T47D (cell line): ENCODE measurements at places on chromosomes 2 and 18.

- no peak for DNase-seq
Measured at GRCh38 chr2:73870084-73870483, 22.7 kb upstream of the ACTG2 start.

- DNase-seq, result no peak
Measured at GRCh38 chr18:55547705-55548056, 40.3 kb downstream of the TCF4 start.

DNA sequence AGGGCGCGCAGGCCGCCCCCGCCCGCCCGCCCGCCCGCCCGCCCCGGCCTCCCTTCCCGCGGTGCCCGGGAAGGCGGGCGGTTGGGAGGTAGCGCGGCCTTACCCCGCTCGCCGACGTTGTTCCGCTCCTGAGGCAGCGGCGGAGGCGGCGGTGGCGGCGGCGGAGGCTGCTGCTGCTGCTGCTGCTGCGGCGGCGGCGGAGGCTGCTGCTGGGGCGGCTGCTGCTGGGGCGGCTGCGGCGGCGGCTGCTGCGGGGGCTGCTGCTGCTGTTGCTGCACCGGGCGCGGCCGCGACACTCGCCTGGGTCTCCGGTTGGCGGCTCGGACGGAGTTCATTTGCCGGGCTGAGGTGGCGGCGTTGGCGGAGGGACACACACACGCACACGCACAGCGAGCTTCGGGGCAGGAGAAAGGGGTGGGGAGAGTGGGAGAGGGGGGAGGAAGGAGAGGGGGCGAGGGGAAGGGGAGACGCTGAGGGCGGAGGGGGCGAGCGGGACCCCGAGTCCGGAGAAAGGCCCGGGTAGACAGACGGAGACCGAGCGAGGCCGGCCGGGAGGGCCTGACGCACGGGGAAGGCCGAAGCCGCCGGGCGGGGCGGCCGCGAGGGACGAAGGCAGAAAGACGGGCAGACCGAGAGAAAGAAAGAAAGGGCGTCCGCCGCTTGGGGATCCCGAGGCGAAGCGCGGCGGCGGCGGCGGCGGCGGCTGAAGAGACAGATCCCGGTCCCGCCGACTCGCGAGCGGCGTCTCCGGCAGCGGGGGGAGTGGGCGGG, 727 bp downstream of the FBXO11 start:
- no peak for DNase-seq

DNA sequence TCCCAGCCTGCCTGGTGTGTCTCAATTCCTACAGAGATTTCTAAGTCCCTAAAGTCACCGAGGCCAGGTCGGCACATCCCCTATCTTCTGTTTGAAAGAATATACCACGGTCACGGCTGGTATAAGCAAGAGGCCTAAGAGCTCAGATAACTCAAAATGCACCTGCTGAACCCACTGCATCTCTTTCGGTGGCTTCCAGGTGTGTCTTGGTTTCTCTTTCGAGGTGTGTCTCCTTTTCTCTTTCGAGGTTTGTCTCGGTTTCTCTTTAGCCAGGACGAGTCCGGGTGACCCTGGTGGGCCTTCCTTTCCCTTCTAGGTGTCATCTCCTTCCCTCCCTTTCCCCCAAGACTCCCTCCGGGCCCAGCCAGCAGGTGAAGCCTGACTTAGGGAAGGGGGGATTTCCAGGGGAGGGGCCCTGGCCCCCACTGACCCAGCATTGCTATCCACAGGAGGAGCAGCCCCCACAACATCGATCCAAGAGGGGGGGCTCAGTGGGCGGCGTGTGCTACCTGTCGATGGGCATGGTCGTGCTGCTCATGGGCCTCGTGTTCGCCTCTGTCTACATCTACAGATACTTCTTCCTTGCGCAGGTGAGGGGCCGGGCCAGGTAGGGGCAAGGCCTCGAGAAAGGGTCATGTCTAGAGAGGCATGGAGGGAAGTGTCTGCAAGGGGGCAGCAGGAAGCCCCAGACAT, 8.4 kb downstream of the ITM2C start:
- no peak for DNase-seq

GRCh38 chr18:23986600-23987359, 27.8 kb upstream of the TTC39C start:
- DNase-seq, result no peak

DNA sequence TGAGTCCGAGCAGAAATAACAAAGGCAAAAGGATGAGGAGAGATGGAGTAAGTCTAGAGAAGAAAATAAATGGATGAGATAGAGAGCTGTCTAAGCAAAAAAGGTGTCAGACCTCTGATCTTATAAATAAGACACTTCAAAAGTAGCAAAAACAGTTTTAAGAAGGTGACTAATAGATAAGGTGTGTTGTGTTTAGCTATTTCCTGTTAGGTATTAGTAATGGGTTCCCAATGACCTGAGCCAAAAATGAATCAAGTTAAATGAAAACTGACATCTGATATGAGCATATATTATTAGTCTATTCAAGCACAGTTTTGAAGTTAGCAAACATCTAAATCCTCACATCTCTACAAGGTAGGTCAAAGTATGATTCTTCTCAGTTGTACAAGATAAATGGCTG, 10.6 kb downstream of the SUPT7L start:
- no peak for DNase-seq

- no peak for DNase-seq
Measured at GRCh38 chr2:216549926-216550690, 51.5 kb downstream of the RPL37A start.

DNA sequence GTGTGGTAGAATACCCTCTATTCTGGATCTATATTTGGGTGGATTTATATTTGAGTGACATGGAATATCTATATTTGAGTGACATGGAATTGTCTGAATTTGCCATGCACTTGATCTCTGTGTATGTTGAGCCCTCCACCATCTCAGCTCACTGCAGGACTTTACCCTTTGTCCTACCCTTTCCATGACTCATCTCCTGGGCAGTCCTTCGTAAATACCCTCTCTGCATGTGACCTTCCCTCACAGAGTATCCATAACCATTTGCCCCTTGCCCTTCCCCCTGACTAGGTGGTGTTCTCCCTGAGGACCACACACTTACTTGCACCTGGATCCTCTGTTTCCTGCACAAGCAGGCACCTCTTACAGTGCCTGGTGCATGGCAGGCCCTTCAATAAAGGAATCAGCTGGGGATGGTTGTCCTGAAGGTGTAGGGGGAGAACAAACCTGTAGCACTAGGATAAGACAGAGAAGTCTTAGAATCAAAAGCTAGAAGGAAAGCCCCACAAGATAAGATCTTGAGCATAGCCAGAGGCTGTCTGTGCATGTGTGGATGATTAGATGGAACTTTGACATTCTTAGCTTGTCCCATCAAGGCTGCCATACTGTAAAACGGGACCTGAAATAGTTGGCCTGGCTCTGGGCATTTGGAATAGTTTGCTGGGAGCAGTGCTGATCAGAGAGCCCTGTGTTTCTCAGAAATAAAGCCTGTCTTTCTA, 230.4 kb downstream of the FHOD3 start:
- DNase-seq, result no peak

- DNase-seq, result no peak
Measured at GRCh38 chr18:22613788-22614187, 196.1 kb upstream of the CTAGE1 start.

DNA sequence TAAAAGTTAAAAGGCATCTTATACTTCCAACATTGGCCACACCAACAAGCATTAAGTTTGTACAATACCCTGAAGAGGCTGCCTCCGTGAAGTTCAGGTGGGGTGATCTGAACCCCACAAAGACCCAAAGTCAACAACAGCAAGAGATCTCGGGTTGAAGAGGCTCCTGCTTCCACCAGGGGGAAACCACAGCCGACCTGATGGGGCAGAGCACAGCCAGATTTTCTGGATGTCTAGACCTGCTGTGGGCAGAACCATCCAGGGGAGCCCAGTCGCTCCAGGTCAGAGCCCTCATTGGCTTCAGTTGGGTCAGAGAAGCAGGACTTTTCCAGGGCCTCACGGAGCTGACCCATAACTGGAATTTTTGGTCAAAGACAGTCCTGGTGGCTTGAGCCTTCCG, 66.5 kb upstream of the ACKR3 start:
- peak; percentile 6 for DNase-seq

DNA sequence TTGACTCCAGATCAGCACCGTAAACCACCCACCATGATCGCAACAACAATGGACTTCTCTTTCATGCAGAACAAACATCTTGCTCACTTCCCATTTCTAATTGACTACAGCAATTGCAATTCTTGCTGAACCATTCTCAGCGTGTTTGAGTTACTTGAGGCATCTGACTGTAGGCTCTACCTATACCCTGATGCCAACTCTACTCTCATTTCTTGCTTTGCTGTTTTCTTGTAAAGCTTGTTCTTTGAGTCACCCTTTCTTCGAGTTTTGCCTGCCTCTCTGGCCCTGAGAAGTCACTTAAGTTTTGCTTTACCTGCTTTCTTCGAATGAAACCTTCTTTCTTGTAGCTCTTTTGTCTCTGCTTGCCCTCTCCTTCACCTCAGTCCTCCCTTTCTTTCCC, 160.5 kb upstream of the RND3 start:
- DNase-seq, result no peak

DNA sequence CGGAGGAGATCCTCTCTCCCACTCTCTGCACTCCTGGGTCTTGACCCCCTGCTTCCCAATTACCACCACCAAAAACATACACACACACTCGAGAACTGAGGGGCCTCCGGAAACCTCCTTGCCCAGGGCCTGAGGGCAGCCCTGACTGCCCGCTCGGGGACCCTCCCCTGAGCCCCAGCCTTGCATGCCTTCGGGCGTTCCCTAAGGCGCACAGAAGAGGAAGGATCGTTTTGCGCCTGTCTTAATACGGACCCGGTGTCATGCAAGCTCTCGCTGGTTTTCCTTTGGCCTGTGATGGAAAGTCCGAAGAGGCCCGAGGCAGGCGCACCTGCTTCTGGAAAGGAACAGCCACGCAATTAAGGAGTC, 19.8 kb downstream of the POU3F3 start:
- no peak for DNase-seq

GRCh38 chr2:170106102-170106840, 71.7 kb upstream of the MYO3B start:
- no peak for DNase-seq

DNA sequence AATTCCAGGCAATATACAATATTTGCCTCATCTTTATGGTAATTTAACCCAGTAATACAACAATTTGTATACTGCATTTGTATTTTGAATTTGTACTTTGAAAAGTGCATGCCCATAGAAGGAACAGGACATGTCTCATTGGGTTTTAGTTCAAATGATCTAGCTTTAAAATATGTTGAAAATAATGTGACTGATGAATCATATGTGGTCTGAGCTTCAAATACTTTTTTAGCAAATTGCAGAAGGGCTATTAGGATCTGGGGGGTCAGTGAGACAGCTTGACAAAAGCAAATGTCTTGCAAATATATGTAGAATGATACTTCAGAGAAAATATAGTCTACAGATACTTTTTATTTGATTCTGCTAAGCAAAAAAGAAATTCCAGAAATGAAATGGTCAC, 248.9 kb downstream of the DCC start:
- no peak for DNase-seq

DNA sequence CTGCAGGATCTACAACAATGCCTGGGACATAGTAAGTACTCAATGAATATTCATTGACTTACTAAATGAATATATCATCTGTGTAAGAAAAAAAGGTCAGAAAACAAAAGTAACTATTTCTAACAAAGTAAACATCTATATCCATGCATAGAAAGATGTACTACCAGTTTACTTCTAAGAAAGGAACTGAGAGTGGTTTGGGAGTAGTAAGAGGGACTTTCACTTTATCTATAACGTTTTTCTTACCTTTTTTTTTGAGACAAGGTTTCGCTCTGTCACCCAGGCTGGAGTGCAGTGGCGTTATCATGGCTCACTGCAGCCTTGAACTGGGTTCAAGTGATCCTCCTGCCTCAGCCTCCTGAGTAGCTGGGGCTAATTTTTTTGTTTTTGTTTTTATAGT, 25.7 kb downstream of the DHX57 start:
- DNase-seq, result no peak

DNA sequence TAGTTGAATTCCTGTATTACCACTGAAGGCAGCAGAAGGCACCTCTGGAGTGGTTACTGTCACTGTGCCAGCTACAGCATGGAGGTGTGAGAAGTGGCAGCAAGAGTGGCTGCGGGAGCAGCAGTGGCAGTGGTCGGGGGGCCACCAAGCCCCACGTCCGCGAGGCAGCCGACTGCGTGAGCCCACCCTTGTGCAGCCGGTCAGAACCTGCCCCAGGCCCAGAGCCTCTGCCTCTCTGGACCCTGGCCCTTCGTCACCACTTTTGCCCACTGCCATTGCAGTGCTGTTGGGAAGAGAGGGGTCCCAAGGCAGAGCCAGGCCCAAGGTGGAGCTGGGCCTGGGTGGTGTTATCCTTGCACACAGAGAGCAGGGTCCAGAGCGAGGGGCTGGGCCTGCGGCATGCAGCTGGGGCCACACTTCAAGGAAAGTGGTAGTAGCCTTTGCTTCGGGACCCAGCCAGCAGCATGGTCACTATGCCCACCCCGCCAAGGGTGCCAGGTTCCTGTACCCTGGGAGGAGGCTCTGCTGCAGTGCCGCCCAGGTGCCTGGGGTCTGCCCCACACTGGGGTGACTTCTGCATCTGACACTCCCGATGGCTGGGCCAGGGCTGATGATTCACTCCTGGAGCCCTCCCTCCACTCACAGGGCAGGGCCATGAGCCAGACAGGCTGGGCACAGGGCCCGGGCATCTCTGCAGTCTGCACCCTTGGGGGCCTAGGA, 450.1 kb upstream of the LRATD1 start:
- no peak for DNase-seq

- DNase-seq, result peak; percentile 27
Measured at GRCh38 chr2:160407393-160408172, 86.0 kb downstream of the RBMS1 start.

DNA sequence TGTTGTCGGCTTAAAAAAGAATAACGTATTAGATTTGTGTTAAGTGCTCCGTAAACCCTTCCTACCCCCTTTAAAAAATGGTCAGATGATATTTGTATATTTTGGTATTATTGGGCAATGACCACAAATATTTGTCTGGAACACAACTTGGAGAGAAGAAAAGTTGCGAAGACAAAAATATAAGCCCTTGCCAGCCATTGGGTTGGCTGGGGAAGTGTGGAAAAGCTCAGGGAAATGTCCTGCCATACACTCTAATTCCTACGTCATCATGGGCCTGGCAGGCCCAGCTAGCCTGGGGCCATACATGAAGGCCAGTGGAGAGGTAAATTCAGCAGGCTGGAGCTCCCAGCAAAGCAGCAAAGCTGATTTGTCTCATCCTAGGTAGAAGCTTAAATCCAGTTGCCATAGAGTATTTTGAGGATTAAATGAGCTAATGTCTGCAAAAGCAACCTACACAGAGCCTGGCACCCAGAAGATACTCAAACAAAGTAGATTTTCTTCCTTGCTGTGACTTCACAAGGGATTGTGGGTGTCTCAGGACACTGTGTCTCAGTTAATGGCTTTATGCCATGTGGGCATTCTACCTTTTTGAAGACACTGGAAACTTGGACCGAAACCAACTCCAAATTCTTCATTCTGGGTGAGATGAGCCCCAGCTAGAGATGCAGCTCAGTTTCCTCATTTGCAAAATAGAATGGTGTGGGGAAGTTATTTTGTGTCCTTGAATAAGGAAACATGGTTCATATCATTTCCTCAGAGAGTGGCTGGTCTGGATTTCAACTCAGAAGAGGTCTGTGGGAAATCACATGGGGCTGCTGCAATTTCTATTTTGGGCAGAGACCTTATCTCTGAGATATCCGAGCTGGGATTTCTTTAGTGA, 87.9 kb upstream of the MAP4K3 start:
- no peak for DNase-seq
